ENCODE measurements at places on chromosomes 13 and 19.

GRCh38 chr19:45170146-45171106 is 7.6 kb downstream of the TRAPPC6A start:
- no peak for DNase-seq

GRCh38 chr19:34725400-34725799 is 8.6 kb upstream of the ZNF181 start:
- no peak for DNase-seq

GRCh38 chr19:317710-318508 is 26.7 kb downstream of the MIER2 start:
- DNase-seq = no peak

- DNase-seq = no peak
Measured at GRCh38 chr13:111335298-111335697, 14.9 kb downstream of the TEX29 start.

DNA sequence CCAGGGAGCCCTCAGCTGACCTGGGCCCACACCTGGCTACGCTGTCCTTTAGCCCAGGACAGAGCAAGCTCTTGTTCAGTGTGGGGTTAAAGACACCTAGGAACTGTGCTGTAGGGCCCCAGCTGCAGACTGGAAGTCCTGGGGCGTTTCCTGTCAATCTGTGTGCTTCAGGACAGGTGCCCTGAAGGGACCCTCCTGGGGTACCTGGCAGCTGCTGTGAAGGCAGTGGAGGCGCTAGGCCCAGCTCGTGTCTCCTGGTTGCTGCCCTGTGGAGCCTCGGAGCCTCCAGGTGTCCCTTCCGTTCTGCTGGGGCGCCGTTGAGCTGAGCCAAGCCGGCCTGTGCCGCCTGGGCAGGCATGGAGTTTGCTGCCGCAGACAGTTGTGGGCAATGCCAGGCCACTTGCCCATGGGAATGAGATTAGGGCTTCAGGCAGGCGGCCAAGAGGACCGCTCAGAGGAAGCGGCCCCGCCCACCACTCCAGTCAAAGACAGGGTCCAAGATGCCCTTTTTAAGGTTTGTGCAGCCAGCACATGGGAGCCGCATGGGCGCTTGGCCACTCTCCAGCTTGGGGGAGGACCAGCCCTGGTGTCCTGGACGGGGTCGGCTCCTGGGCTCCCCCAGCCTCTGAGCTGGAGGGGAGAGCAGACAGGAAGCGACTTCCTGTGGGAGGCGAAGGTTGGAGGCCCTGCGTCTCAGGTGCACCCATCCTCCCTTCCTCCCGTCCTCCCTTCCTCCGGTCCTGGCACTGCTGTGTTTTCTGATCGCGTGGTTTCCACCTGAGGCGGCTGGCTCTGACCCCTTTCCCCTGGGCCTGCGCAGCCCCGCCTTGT is 4.0 kb downstream of the PTBP1 start:
- DNase-seq = no peak

DNA sequence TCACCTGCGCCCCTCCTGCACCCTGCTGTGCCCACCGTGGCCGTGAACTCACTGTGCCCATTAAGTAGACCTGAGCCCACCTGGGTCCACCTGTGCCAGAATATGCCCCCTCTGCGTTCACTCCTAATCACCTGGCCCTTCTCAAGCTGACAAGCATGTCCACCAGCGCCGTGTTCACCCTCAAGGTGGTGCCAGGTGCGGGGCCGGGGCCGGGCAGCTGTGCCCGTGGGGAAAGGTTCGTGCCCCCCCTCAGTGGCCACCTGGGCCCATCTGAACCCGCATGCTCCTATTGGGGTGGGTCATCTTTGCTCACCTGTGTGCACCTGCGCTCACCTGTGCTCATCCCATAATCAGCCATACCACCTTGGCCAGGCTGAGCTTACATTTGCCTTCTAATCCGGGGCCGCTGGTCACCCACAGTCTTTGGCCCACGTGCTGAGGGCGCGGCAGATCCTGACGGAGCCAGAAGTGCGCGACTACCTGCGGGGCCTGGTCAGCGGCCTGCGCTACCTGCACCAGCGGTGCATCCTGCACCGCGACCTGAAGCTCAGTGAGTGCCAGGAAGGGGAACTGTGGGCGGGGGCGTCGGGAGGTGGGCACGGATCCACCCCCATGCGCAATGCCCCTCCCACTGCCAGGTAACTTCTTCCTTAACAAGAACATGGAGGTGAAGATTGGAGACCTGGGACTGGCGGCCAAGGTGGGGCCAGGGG is 2.3 kb downstream of the PLK5 start:
- DNase-seq = no peak

GRCh38 chr13:89066868-89067466 is 1395.8 kb downstream of the SLITRK5 start:
- DNase-seq = peak; percentile 2

DNA sequence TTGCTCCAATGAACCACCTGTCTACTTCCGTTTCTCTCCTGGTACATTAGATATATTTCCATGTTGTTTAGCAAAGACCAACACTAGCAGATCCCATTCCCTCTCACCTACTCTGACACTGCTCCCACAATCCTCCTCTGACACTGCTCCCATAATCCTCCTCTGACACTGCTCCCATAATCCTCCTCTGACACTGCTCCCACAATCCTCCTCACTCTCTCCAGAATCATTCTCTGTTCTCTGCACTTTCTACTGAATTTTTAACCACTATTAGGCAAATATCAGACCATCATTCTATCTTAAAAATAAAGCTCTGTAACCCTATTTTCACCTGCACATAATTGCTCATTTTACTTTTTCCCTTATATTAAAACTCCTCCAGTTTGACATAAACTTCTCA is 578.5 kb upstream of the PCDH20 start:
- DNase-seq = no peak

DNA sequence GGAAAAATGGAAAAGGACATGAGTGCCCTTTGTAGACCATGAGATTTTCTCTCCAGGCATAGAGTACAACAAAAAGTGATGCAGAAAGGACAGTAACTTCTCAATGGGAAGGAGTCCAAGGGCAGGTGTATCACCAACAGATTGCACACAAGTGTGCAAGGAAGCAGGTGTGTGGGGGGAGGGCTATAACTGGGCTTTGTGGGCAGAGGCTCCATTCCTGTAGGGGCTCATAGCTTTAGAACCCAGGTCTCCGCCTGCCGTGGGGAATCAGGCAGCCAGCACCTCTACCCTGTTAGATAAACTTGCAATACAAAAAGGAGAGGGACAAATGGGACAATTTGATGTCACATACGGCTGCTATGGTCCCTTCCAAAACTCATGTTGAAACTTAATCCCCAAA is 119.8 kb downstream of the MIPEP start:
- no peak for DNase-seq

GRCh38 chr13:84446972-84447639 is 564.8 kb upstream of the SLITRK1 start:
- DNase-seq = no peak

GRCh38 chr19:5504114-5504513 is 48.9 kb downstream of the ZNRF4 start:
- DNase-seq = no peak

DNA sequence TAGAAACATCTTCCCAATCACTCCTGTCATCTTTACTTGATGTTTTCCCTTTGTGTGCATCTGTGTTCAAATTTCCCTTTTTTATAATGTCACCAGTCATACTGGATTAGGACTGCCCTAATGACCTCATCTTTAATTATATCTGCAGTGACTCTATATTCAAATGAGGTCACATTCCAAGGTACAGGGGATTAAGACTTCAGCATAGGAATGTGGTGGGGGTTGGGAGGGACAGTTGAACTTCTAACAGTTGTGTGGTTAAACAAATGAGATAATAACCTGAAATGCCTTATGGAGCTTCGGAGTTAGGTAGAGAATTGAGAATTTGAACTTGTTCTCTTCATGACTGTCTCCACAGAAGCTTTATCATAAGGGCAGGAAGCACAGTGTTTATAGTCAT is 23.0 kb downstream of the PAN3 start:
- DNase-seq = no peak

DNA sequence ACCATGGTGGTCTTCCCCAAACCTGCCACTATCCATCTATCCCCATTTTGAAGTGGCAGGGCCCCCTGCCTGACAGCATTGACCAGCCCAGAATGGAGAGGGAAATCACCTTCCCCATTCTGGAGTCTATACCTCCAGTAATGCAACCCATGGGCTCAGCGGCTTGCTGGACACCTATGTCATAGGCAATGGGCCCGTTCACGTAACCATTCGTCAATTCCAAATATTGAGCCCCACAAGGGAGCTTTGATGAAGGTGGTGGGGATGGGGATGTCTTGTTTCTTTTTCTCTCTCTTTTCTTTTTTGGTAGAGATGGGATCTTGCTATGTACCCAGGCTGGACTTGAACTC is 63.1 kb downstream of the AP1M1 start:
- no peak for DNase-seq

DNA sequence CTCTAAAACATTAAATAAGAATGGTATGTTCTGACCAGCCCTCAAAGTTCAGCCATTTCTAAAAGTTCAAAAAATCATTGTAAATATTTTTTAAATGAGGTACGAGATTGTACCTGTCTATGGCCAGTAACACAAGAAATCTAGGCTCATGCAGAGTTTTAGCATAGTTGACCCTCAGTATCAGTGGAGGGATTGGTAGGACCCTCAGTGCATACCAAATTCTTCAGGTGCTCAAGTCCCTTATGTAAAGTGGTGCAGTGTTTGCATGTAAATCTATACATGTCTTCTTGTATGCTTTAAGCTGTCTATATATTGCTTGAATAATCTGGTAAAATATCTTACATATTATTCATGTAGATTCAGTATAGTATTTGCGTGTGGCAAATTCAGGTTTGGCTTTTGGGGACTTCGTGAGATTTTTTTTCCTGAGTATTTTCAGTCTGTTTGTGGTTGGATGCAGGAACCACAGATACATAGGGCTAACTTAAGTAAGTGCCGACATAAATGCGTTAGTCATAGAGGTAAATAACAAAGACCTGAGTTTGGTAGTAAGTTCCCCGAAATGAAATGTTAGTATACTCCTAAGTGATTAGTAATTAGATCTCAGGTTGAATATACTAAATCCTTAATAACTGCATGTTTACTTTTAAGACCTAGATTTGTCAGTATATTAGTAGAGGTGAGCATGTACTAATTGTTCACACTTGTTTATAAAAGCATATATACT is 7.8 kb downstream of the MIR17HG start:
- DNase-seq = no peak

DNA sequence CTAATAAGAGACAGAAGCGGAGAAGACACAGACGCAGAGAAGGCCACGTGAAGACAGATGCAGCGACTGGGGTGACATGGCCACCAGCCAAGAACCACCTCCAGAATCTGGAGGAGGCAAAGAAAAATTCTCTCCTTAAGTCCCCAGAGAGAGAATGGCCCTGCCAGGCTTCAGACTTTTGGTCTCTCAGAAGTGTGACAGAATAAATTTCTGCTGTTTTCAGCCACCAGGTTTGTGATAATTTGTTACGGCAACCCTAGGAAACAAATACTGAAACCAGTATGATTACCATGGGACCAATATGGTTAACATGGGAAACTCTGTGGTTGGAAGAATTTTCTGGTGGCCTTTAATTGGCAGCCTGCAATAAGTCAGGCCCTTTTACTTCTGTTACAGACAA is 63.9 kb upstream of the DOCK9 start:
- DNase-seq = no peak

DNA sequence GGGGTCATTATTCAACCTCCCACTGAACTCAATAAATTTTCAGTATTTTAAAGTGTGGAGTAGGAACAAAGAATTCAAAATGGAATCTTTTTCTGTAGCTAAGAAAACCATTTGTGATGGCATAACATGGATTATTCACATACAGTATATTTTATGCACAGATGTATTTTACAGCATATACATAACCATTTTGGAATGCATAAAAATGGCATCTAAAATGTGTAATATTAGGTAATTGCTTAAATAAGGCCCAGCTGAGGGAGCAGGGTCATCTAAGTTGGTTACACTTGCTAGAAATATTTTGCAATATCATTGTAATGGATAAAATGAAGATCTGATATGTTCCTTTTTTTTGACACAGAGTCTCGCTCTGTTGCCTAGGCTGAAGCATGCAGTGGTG is 146.9 kb downstream of the LMO7 start:
- DNase-seq = no peak

- DNase-seq = no peak
Measured at GRCh38 chr13:100231176-100231575, 142.3 kb downstream of the PCCA start.
